A172 (cell line): ENCODE measurements at places on chromosomes 5 and 9.

DNA sequence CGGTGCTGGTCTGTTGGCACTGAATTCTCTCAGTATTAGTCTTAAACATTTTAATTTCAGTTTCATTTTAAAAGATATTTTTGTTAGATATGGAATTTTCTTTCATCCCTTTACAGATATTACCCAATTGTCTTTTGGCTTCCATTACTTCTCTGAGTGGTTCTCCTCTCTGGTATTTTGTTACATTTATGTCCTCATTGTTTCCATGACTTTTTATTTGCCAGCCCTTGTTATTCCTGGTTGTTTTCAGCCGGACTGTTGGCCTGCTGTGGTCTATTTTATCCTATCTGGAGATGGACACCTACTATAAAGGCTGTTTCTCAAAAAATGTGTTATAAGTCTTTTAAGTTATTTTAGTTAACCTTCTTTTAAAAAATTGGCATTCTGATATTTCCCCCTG is 117.2 kb downstream of the ARHGEF28 start:
- no peak for DNase-seq

DNA sequence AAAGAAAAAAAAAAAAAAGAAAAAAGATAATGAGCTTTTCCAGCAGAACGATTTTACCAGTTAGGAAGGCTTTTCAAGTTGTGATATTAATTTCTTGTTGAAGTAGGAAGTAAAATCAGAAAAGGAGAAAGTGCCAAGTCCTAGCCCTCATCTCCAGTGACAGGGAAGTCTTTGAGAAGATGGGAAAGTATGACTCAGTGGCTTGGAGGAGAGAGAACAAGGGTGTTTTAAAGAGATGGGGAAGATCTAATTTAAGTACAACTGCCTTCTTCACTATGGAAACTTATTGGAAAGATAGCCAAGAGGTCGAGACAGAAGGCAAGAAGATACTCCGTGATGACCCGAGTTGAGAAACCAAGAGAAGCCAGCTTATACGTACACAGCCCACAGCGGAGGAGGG is 22.6 kb downstream of the FGF1 start:
- DNase-seq = no peak

DNA sequence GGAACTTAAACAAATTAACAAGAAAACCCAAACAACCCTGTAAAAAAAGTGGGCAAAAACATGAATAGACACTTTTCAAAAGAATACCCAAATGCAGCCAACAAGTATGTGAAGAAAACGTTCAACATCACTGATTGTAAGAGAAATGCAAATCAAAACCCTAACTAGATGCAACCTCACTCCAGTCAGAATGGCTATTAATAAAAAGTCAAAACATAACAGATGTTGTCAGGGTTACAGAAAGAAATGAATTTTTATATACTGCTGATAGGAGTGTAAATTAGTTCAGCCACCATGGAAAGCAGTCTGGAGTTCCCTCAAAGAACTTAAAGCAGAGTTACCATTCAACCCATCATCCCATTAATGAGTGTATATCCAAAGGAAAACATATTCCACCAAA is 479.0 kb downstream of the MTRR start:
- DNase-seq = no peak

GRCh38 chr9:8456344-8456743 is 656.8 kb upstream of the DMAC1 start:
- DNase-seq = peak; percentile 11

- DNase-seq = no peak
Measured at GRCh38 chr9:37715260-37715659, 38.3 kb upstream of the TRMT10B start.

DNA sequence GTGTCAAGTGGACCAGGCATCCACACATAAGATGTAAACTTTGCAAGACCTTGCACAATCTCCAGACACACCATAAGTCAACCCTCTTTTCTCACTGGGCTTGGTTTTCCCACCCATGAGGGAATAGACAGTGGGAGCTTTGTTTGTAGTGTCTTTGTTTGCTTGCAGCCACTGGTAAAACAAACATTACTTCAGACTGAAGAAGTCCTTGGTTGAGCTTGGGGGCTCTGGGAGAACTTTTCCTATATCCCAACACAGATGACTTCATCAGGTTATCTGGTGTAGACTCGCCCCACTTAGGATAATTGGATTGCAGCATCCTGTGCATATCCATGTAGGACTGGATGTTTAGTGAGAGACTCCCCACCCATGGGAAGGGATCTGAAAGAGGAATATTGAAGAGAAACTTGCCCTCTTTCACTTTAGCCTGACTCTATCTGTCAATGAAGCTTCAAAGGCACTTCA is 11.5 kb upstream of the ADGRV1 start:
- DNase-seq = no peak

DNA sequence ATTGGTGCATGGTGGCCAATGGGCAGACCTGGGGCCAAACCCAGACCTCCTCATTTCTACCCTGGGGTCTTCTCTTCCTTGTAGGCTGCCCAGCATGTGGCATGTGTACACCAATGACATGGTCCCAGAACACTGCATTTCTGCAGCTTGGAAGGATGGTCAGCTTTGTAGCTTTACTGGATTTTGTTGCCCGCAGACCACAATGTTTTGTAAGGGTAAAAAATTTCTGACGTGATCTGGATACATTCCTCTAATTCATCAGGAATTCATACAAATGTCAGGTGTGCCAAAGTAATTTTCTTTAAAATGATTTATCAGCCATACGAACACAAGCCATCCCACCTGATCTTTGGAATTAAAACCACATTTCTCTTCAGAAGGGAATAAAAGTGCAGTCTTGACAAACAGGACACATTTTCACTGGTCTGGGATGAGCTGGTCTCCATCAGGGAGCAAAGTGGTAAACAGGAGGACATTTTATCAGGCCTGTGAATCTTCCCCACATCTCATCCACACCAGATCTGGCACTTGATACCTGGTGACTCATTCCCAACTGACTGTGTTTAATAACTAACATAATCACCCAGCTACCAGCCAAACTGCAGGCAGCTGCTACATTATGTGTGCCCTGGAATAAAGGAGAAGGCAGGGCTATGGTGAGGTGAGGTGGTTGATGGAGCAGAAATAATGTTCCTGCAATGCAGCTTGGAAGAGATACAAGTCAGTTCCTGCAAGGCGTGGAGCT is 103.9 kb downstream of the SPOCK1 start:
- peak; percentile 92 for DNase-seq

GRCh38 chr5:62059960-62060359 is 246.0 kb upstream of the KIF2A start:
- DNase-seq = no peak

DNA sequence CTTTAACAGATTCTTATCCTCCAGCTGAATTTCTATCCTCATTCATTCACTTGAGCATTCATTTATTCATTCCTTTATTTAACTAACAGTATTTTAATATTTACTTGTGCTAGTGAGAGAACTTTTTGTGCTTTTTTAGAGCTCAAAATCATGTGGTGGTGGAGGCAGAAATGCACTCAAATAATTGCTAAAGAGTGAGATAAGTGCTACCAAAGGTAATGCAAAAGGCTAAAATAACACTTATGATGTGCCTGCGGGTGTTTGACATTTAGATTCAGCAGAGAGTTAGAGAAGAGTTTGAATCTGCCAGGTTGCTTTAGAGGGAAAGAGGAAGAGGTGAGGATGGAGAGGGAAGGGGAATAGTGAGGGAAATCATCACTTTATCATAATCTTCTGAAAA is 431.5 kb upstream of the EDIL3 start:
- DNase-seq = no peak

DNA sequence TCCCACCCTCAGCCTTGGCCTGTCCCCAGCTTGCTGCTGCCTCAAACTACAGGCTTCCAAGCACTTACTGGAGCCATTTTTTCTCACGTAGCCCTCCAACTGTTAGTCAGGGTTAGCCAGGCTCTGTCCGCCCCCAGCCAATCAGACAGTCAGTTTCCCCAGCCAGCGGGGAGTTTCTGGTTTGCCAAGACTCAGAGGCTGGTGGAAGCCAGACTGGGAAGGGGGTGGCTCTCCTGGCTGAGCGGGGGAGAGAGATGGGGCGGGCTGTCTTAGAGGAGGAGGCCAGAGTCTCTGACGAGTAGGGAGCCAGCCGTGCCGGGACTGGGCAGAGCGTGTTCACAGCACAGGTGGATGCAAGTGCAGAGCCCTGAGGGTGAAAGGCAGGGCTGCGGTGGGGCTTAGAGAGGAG is 15.3 kb downstream of the PROP1 start:
- DNase-seq = no peak

DNA sequence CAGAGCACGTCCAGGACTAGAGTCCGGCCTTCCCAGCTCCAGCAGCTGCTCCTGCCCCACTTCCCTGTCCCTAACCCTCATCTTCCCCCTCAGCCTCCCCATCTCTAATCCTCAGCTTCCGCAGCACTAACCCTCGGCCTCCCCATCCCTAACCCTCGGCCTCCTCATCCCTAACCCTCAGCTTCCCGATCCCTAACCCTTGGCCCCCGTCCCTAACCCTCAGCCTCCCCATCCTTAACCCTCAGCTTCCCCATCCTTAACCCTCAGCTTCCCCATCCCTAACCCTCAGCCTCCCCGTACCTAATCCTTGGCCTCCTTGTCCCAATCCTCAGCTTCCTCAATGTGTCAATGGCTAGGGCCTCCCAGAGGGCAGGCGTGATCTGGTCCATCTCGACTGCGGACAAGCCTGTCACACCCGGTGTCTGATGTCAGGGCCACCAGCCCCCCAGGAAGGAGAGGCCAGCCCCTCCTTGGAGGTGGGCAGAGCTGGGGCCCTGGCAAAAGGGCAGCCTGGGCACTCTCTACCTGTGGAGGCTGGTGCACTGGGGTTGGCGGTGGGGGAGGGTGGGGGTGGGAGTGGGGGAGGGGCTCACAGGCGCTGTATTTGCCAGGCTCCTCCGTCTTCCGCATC is 1.4 kb downstream of the OBP2B start:
- no peak for DNase-seq

- no peak for DNase-seq
Measured at GRCh38 chr5:78224358-78224757, 70.1 kb downstream of the AP3B1 start.

GRCh38 chr9:101495810-101496209 is 37.8 kb upstream of the RNF20 start:
- peak; percentile 13 for DNase-seq

DNA sequence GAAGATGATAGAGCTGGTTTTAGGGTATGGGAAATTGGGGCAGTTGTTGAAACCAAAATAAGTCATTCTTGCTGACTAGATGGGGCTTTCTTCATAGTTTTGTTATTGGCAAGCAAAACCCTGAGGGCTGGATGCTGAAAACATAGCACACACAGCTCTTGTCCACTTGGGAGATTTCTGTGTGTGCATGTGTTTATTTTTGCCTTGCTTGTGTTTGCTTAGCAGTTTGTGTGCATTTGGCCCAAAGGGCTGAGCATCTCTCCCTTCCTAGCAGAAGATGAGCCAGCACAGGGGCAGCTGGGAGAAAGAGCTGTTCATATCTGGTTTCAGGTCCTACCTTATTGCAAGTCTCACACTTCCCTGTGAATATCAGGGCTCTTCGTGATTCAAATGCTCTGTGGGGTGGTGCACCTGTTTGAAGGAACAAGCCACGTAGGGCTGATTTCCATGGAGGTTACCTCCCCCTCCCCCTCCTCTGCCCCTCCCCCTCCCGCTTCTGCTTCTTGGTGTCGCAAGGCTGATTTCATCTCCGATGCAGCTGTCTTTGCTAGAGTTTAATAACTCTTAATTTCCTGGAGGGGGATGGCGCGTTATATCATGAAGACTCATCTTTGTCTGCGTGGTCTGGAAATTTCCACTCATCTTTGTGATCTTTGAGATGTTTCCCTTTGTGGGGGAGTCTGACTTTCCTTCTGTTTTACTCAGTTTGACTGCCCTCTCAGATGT is 296.5 kb downstream of the ARHGAP26 start:
- no peak for DNase-seq

- peak; percentile 14 for DNase-seq
Measured at GRCh38 chr5:26872337-26872736, 166.0 kb downstream of the CDH9 start.

- peak; percentile 46 for DNase-seq
Measured at GRCh38 chr5:149667084-149667828, 62.9 kb upstream of the PPARGC1B start.

DNA sequence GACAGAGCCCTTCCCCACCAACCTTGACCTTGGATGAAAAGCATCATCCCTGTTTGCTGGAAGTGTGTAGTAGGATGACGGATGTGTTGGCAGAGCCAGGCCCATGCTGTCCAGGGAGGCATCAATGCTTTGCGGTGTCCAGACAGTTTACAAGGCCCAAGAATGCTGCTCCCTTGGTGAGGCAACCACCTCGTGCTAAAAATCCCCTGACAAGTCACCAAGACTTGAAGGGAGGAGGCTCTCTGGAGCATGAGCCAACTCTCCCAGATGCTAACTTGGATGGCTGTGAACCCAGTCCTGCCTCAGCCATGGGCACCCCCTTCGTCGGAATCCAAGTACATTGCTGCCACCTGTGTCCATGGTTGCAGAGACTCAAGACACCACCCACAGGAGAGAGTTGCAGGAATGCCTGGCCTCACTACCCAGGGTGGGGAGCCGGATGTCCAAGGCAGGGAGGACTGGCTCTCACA is 9.5 kb upstream of the NKD2 start:
- DNase-seq = no peak
